Aorta (tissue), 5 donors: ENCODE measurements at places on chromosomes 1 and 21.

DNA sequence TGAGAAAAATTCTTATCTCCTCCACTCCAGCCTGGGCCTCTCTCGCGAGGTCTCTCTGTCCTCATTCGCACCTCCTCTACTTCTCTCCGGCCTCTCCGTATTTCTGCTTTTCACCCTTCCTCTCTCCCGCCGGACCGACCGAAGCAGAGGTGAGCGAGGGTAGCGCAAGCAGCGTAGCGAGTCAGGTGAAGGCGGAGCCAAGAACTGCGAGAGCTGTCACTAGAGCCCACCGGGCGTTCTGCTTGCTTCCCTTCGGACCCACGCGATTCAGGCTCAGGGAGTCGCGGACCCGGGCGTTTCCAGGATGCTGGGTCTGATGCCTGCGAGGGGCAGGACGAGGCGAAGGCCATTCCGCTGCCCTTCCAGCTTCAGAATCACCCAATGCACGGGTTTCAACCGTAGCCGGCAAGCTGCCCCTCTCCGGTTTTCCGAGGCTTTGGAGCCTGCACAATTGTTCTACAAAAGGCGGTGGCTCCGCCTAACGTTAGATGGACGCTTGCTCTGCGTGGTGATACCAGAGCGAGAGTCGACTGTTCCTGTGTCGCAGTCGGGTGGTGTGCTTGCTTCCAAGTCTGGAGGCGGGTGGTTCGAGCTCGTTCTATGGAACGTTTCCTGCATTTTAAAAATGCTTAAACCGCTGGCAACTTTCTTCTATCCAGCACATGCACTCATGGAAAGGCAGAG is 310.2 kb downstream of the FAM72C start:
- no peak for DNase-seq

DNA sequence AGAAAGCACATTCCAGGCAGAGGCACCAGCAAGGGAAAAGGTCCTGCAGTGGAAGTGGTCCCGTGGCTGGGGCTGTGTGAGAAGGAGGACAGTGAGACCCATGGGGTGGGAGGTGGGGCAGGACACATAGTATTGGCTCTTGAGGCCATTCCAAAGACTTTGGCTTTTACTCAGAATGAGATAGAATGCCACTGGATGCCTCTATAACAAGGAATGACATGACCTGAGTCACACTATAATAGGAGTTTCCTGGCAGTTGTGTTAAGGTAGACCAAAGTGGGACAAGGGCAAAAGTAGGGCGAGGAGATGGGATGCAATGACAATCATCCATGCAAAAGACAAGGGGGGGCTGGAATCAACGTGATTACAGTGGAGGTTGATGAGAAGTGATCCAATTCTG is 24.7 kb upstream of the LAMC2 start:
- no peak for DNase-seq

GRCh38 chr21:33993286-33994231 is 78.0 kb upstream of the ATP5PO start:
- DNase-seq, result peak; percentile 73

DNA sequence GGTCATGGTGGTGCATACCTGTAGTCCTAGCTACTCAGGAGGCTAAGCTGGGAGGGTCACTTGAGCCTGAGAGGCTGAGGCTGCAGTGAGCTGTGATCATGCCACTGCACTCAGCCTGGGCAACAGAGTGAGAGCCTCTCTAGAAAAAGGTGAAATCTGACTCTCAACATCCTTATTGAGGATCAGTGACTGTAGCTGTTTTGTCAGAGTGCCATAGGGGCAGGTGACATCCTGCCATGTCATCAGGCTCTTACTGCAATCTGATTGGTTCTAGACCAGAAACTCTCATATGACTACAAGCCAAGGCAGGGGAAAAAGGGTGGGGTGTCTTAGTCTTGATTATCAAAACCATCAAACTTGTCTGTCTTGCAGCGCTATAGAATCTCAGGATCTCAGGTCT is 62.8 kb upstream of the NGF start:
- no peak for DNase-seq

GRCh38 chr1:165144757-165145397 is 211.6 kb downstream of the LMX1A start:
- DNase-seq, result no peak

DNA sequence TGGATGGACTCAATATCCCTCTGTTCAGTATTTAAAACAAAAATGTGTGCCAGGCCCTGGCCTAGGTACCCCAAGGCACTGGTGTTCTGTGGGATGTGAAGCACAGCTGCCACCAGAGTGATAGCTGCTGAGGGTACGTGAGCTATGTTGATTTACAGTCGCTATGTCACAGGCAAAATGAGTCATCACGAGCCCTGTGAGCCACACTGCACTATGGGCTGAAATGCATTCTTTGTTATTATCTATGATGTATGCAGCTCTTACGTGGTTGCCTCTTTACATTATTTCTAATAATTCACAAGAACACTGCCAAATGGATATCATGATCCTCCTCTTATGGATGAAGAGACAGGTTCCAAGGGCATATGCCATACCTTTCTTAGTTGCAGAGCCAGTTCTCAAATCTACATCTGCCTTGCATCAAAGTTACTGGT is 2.1 kb downstream of the TEX38 start:
- DNase-seq, result no peak

GRCh38 chr1:150065184-150065871 is 2.2 kb upstream of the VPS45 start:
- DNase-seq, result no peak

DNA sequence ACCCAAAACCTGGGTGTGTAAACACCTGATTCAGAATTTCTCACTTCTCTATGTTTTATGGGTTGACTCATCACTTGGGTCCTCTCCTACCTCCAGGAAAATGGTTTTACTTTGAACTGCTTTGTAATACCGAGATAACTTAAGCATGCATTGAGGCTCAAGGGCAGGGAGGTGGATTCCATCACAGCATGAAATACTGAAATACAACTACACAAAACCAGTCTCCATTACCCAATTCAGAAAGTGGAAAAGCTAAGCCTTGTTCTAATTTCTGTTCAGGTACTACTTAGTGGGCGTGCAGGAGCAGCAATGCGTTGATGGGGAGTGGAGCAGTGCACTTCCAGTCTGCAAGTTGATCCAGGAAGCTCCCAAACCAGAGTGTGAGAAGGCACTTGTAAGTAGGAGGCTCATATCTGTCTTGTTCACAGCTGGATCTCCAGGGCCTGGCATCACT is 6.1 kb upstream of the C4BPA start:
- DNase-seq, result no peak
